Activated CD8-positive, alpha-beta memory T cell treated with anti-CD3 and anti-CD28 coated beads, Interleukin-2, amount 10 ng/mL, durations not matched to agents 7 days and 5 days (primary cell): ENCODE measurements at places on chromosomes 2 and 18. TPM values are rescaled to one million over a fixed set of nuclear protein-coding genes. Genes with fewer than 3 reads are reported as not detected.

CHRND gene
- total RNA-seq, result not detected

DUSP19 gene
- total RNA-seq, result 2.1 TPM

DNA sequence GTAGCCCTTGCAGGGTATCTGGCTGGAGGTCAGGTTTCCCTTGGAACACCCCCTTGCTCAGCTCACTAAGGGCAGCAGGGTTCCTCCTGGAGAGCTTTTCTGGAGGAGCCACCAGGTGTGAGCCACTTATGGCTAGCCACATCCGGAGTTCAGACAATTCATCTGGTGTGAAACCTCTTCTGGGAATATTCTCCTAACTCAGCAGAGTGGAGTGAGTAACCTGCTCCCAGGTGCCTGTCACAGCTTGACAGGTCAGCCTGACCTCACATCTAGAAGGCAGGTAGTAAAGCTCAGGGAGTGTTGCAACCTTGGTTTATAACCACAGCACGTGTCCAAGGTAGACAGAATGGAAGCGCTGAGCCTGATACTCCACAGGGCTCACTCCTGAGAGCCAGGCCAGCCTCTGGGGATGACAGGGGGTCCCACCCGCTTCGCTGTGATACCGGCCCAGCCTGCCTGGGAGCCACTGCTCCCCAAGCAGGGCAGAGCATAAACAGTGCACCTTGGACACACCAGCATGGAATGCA lies 62.6 kb upstream of the TGFA start:
- DNase-seq, result no peak

- DNase-seq, result no peak
These were observed 45.7 kb upstream of the MYCN start for GRCh38 chr2:15894481-15895144.

- DNase-seq, result no peak
These were observed 42.7 kb downstream of the GFPT1 start for GRCh38 chr2:69344305-69344704.

- no peak for DNase-seq
These were observed 11.5 kb downstream of the ATF2 start for GRCh38 chr2:175156534-175156933.

- DNase-seq, result no peak
These were observed 26.4 kb downstream of the IDH1 start for GRCh38 chr2:208228476-208228875.

DNA sequence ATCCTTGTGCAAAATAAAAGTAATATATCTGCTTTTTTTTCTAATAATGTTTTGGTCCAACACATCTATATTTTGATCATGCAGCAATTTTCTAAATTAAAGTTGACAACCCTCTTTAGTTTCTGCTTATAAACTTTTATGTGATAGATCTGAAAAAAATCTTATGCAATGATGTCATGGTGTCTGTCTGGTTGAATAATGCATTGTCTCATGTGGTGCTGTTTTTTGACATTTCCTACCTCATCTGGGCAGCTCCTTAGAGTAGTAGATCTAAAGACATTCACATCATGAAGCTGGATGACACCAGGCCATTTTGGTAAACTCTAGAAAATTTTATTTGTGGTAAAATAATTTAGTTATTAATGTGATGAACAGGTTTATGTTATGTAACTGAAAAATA lies 106.8 kb upstream of the FN1 start:
- DNase-seq, result no peak

MBOAT2 gene
- 8.8 TPM for total RNA-seq

GRCh38 chr2:101395545-101396315 lies 8.4 kb upstream of the CREG2 start:
- no peak for DNase-seq

SRBD1 gene
- total RNA-seq, result 17.6 TPM

GRCh38 chr2:211846714-211847113 lies 691.9 kb downstream of the ERBB4 start:
- no peak for DNase-seq

DNA sequence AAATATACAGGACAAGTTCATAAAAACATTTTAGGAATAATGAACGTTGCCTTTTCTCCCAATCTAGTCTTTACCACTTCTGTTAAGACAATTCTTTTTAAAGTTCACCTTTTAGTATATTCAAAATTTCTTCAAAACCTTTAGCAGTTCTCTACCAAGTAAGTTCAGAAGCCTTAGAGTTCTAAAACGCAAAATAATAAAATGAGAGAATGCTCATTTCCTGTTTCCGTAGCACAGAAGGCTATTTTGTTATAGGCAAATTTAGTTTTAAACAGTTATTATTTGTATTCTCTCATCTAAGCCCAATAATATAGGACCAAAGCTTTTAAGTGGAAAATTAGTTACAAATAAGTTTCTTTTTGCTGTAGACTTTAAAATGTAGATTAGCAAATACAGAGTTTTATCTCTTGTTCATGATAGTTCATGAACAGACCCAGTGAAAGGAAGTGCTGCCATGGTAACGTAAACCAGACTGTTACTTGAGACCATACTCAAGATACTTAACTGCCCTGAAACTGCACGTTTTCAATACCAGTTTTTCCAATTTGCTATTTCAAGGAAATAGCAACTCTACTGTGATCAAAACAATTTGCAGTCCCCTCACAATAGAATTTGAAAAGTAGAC lies 173.1 kb upstream of the STON1 start:
- no peak for DNase-seq

TMEM169 gene
- total RNA-seq, result 0.75 TPM

DNA sequence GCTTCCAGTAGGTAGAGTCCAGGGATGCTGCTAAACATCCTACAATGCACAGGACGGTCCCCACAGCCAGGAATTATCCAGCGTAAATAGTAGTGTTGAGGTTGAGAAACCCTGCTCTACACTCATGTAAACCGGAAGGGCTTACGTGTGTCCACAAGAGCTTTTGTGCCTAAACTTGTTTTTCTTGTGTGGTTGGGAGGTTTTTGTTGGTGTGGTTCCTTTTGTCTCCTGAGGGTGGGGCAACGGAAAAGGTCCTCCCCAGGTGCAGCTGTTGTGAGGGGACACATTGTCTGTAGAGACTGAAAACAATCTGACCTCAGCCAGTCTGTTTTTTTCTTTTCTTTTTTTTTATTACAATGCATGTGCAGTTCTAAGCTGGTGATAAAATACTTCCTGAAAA lies 72.7 kb upstream of the MGAT5 start:
- peak; percentile 68 for DNase-seq

DNA sequence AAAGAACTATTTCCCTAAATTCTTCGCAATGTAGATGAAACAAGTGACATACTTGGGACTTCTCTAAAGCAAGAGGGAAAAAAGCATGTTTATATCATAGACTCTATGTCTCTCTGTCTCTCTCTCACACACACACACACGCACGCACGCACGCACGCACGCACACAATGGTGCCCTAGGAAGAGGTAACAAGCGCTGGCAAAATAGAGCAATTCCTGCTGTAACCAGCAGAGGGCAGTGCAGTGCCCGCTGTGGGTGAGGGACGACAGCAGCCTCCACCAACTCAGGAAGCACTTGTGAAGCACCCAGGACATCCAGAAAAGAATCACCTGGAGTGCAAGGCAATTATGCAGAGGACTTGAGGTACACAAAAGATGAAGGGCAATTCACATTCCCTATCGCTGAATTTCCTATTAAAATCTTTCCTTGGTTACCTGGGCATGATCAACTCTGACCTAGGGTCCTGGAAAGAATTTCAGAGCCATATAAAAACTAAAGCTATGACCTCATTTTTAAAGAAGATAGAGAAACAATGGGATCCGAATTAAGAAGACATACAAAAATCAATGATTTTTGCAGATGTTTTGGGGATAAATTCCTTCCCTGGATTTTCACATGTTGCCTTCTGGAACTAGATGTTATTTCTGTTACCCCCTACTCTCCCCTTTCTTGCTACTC lies 166.4 kb downstream of the PDE11A start:
- peak; percentile 75 for DNase-seq

LCT gene
- 0.56 TPM for total RNA-seq

DNA sequence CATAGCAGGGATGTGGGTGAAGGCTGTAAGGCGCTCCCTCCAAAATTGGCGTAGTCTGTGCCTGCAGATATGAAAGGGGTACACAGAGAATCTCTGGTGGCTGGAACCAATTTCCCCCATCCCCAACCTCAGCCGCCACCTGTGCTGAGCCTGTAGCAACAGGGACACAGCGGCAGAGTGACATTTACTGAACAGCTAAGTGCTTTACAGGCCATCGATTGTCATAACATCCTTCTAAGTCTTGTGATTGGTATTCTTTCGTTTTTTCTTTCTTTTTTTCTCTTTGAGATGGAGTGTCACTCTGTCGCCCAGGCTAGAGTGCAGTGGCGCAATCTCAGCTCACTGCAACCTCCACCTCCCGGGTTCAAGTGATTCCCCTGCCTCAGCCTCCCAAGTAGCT lies 12.2 kb upstream of the EFHD1 start:
- no peak for DNase-seq

DNA sequence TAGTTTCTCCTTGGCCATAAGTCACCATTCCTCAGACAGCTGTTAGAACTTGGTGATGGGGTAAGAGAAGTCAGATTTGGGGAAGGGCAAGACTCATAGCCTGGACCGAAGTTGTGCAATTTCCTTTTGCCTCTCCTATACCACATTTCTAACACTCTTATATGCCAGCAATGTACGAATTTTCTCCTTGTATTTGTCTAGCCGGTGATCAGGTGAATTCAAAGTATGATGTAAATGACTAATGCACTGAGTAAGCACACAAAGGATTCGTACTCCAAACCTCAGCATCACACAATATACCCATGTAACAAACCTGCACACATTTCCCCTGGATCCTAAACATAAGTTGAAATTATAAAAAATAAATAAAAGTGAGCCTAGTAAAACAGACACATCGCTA lies 1143.5 kb upstream of the CELF4 start:
- no peak for DNase-seq

ATG9A gene
- total RNA-seq, result 60.7 TPM

GRCh38 chr2:42474765-42475454 lies 18.9 kb downstream of the KCNG3 start:
- DNase-seq, result no peak

GPR45 gene
- not detected for total RNA-seq

GRCh38 chr2:215973954-215974699 lies 39.2 kb downstream of the MREG start:
- no peak for DNase-seq

LYPD1 gene
- total RNA-seq, result not detected

DNA sequence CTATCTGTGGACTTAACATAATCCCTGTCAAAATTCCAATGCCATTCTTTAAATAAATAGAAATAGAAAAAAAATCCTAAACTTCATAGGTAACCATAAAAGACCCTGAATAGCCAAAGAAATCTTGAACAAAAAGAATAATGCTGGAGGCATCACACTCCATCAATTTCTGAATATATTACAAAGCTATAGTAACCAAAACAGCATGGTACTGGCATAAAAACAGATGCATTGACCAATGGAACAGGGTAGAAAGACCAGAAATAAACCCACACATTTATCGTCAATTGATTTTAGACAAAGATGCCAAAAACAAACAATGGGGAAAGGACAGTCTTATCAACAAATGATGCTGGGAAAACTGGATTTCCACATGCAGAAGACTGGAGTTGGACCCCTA lies 205.7 kb downstream of the VAPA start:
- DNase-seq, result no peak

GALNT3 gene
- total RNA-seq, result 13.8 TPM

DNA sequence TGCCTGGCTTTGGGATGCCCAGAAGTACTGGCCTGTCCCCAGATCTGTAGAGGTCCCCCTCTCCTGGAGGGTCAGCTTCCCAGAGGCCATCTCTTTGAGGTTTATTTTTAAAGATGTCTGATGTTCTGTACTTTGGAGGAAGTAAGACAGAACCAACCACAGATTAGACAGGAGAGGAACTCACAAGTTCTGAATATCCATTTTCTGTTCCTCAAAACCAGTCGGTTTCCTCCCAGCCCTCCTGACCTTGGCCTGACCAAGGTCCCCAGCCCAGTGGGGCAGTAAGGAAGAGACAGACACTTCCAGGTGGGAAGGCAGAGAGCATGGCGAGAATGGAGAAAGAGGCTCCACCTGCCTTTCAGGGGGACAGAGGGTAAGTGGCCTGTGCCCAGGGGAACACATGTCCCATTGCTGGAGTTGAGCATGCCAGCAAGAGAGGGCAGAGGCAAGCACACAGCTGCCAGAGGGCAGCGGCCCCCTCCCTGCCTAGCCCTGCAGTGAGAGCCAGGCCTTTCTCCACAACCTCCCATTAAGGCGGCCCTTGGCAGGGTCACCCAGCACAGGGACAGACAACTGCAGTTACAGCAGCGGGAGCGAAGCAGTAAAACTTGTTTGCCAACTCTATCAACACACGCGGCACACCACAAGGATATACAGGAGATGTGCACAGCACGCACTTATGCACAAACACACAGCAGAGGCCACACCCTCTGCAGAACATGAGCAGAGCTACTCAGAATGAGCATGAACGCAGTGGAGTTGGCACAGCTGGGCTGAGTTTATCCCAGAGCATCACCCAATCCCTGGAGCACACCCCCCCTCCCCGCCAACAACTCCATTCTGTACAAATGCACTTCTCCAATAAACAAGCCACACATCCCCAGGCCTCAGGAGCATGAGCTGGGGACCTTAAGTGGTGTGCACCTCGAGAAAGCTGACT lies 18.5 kb upstream of the SEMA4C start:
- no peak for DNase-seq

DNA sequence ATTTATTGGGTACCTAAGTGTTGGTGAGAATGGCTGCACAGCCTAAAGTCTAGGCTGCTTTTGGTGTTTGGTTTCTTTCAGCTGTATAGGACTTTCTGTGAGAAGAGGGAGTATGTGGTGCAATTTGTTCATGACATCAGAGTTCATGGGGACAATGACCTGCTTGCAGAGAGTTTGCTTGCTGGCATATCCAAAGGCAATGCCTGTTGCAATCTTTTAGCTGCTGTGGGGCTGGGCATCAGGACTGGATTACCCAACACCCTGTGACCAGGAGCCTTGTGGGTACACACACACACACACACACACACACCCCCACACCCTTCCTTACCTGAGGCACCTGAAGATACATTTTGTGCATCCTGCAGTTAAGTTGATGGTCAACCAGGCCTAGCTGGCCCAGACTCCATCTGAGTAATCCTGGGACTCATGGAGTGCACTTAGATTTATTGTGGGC lies 68.4 kb downstream of the LIPG start:
- DNase-seq, result no peak

DNA sequence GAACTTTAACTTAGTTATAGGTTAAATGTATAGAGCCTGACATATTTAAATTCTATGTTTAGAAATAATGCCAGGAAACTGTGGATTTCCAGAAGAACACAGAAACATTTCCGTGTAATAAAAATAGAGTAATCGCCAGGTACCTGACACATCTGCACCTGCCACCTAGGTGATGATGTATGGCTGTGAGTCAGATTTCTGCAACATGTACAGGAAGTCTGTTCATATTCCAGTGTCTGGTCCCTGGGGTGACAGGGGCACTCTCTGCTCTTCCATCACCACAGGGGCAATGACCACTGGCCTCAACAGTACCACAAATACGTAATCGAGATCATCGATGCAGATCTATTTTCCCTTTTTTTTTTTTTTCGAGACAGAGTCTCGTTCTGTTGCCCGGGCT lies 101.1 kb upstream of the LPIN2 start:
- no peak for DNase-seq

GRCh38 chr2:173523497-173523896 lies 168.8 kb downstream of the CDCA7 start:
- DNase-seq, result no peak

- peak; percentile 48 for DNase-seq
These were observed 149.6 kb downstream of the LAMA3 start for GRCh38 chr18:23838801-23839366.

GRCh38 chr2:146893500-146894041 lies 951.3 kb upstream of the ACVR2A start:
- DNase-seq, result no peak

CCDC74B gene
- 0.47 TPM for total RNA-seq

GRCh38 chr2:188381614-188382013 lies 89.9 kb downstream of the GULP1 start:
- DNase-seq, result no peak
